ENCODE measurements at places on chromosomes 11 and 22.

- DNase-seq: no peak
These were observed 374.8 kb downstream of the DYNC2H1 start for GRCh38 chr11:103483996-103484395.

DNA sequence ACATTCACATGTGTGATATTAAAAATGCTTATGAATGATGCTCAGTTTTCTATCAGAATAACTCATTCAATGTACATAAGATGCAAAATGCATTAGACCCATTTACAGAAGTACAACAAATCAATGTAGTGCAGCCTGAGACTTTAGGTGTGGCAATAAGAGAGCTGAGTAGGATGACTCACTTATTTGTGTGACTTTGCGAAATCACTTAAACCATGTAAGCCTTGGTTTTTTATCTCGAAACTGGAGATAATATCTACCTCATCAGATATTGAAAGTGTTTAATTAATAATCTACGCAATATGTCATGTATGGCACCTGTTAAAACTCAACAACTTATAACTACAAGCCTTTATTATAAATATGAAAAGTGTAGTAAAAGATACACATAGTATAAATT is 105.7 kb upstream of the LUZP2 start:
- DNase-seq: no peak

- peak; percentile 18 for DNase-seq
These were observed 138.1 kb downstream of the SHANK2 start for GRCh38 chr11:71114124-71114851.

- no peak for DNase-seq
These were observed 70.3 kb upstream of the BMAL1 start for GRCh38 chr11:13207270-13207664.

DNA sequence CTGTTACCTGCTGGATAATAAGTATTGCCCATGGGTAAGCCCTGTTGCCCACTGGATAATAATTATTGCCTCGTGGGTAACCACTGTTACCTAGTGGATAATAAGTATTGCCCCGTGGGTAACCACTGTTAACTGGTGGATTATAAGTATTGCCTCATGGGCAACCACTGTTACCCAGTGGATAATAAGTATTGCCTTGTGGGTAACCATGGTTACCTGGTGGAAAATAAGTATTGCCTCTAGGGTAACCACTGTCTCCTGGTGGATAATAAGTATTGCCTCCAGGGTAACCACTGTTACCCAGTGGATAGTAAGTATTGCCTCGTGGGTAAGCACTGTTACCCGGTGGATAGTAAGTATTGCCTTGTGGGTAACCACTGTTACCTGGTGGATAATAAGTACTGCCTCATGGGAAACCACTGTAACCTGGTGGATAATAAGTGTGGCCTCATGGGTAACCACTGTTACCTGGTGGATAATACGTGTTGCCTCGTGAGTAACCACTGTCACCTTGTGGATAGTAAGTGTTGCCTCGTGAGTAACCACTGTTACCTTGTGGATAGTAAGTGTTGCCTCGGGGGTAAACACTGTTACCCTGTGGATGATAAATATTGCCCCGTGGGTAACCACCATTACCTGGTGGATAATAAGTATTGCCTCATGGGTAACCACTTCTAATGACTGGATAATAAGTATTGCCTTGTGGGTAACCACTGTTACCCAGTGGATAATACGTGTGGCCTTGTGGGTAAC is 29.0 kb upstream of the NXPE4 start:
- DNase-seq: no peak

- no peak for DNase-seq
These were observed 62.0 kb downstream of the GGTLC2 start for GRCh38 chr22:22706253-22706915.

DNA sequence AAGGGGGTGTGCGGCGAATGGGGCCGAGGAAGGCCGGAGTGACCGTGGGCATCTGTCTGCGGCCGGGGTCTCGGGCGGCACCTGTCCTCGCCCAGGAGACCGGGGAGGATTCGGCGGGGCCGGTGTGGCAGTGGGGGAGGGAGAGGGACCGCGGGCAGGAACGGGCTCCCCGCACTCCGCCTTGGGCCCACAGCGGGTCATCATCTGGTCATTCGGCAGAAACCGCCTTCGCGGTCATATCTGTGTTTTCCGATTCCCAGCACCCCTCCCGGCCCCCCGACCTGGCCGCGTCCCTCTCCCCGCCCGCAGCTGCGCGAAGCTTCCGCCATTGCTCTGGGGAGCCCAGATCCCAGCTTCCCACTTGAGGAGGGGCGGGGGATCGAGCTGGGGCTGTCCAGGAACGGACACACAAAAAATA is 824 bp upstream of the CBX6 start:
- DNase-seq: peak; percentile 55

- no peak for DNase-seq
These were observed 8.6 kb upstream of the RBM4B start for GRCh38 chr11:66686100-66686785.

Data from substantia nigra (tissue), 51 donors.